ENCODE measurements at places on chromosomes 6 and 20.

- no peak for DNase-seq
Observed at GRCh38 chr6:23692184-23692583, 433.8 kb upstream of the NRSN1 start.

- no peak for DNase-seq
Observed at GRCh38 chr6:9161731-9162130, 726.4 kb upstream of the SLC35B3 start.

DNA sequence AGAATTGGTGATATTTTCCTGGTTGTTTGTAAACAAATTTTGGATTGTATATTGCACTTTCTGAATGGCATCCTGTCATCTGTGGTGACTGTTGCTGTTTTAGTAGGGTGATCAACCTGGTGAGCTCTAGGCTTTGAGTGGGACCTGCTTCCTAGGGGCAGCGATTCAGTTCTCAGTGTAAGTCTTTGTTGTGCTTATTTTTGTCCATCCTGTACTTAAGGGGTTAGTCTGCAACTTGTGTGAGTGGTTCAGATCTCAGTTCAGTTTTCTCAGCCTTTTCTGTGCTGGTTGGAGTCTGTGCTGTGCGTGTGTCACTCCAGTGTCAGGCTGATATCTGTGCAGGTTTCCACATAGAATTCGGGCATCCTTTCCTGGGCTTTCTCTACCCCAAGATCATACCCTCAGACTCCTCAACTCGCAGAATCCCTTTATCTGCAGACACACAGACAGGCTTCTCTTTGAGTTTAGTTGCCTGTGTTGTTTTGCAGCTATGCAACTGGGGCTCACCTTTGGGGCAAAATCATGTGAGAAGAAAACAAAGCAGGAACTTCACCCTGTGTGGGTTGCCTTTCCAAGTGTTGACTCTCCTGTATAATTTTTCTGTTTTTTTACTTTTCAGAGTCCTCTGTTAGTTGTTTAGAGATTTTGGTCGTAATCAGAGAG lies 177.7 kb downstream of the FARS2 start:
- DNase-seq, result no peak

GRCh38 chr6:4153514-4153985 lies 18.2 kb upstream of the ECI2 start:
- no peak for DNase-seq

GRCh38 chr6:170062209-170062914 lies 228.5 kb downstream of the DLL1 start:
- DNase-seq, result no peak

DNA sequence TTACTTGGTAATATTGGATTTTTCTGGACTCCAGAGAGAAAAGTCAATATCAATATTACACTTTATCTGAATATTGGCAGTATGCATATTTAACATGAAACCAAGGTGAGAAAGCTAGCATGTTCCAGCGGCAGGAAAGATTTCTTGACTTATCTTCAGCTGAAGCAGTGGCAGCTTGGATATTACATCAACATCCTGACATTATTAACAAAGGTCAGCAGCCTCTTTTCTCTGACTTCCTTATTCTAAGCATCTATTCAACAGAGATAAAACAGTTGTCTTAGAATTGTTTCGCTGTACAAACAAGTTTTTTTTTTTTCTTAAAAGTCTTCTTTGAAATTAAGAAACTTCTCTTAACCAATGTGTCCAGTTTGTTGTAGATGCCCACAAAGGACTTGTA lies 11.8 kb downstream of the DCBLD1 start:
- no peak for DNase-seq

DNA sequence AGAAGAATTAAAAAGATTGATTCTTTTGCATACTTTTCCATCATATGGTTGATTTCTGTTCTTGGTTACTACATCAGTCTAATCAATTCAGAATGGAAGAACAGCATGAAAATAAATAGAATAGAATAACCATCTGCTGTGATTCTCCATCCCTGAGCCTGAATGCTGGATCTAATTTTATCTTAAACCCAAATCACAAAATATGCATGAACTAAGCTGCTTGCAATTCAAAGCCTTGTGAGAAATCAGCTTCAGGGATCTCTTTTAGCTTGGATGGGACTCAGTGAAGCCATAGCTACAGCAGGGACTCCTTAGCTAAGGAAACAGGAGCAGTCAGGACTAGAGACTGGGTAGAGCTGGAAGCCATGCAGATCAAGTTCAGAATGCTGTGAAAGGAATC lies 74.1 kb downstream of the TPBG start:
- no peak for DNase-seq

DNA sequence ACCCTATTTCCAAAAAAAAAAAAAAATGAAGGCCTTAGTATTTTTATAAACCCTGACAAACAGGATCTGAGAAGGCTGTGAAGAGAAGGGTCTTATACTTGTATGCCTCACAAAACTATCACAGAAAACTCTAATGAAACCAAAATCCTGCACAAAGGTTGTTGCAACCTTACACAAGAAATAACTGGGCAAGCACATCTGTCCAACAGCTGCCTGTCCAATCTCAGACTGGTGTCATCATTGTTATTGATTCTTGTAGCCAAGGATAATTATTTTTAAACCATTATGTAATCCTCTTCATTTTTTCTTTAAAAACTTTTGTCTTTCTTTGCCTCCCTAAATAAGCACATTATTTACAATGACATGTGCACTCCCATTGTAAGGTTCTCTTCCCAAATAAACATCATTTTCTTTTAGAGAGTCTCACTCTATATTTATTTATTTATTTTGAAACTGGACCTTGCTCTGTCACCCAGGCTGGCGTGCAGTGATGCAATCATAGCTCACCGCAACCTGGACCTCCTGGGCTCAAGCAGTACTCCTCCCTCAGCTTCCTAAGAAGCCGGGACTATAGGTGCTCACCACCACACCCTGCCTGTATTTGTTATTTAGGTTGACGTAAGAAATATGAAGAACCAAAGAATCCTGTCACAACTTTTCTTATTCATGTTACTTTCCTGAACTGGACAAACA lies 697.1 kb downstream of the DOK5 start:
- no peak for DNase-seq

- no peak for DNase-seq
Observed at GRCh38 chr20:7943891-7944290, 3.6 kb upstream of the HAO1 start.

- DNase-seq, result no peak
Observed at GRCh38 chr6:87333033-87333432, 4.0 kb upstream of the GJB7 start.

DNA sequence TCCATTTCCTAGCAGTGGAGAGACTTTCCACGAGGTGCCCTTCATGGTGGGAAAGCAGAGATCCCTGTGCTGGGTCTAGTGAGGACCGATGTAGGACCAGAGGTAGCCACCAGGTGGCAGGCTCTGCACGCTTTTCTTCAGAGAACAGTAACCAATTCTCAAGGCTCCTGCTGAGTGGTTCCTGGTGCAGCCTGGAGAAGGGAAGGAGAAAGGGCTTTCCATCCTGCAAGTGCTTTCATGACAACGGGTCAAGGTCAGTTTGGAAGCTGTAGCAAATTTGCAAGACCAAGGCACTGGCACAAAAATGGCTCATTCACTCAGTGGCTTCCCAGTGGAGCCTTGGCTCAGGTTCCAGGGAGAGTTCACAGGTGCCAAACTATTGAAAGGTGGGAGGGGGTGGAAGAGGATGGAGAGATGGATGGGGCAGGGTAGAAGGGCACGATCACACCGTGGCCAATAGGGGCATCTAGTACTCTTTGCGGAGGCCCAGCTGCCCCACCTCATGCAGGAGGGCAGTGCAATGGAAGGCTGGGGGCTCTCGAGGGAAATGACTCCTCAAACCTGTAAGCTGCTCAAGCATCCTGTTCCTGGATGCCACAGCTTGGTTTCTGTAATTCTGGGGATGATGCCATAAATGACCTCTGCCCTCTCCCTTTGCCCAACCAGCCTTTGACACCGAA lies 25.5 kb upstream of the KCNK16 start:
- peak; percentile 39 for DNase-seq

- DNase-seq, result peak; percentile 47
Observed at GRCh38 chr20:44198872-44199271, 11.7 kb downstream of the OSER1 start.

- no peak for DNase-seq
Observed at GRCh38 chr20:2771631-2772080, 28.8 kb downstream of the CPXM1 start.

DNA sequence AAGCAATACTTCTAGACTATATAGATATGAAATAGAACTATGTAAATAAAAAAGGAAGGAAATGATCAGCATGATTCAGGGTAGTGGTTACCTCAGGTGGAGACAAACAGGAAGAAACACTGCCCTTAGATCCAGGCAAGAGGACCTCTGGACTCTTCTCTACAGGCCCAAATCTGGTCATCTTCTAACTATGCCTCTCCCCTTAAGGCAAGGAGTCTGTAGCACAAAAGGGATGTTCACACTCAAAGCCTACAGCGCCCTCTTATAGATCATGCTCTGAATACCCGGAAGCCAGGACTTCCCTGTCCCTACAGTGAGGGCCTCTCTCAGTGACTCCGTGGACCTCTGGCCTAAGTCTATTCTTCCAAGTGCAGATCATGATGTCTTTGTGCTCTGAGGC lies 30.4 kb upstream of the HIVEP2 start:
- no peak for DNase-seq

DNA sequence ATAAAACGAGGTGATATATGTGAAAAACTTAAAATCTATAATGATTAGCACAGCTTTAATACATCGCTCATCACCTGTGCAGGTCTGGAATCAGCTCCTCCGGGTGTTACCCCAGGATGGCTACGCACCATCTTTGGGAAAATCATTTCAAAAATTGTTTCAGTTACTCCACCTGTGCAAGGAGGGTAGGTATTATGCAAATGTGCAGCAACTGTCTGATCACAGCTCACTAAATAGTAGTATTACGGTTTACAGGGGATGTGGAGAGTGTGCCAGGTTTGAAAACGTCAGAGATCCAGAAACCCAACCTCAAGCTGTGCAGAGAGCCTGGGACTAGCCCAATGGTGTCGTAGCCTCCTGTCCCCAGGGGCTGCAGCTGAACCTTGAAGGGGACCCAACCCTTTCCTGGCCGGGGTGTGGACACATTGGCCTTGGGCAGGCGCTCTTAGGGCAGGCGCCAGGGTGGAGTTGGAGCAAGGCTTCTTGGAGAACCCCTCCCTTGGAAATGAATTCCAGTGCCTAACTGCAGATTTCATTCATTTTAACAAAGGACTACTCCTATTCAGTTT lies 24.2 kb upstream of the SGK1 start:
- no peak for DNase-seq

GRCh38 chr6:25487012-25487411 lies 165.0 kb upstream of the SCGN start:
- DNase-seq, result no peak

DNA sequence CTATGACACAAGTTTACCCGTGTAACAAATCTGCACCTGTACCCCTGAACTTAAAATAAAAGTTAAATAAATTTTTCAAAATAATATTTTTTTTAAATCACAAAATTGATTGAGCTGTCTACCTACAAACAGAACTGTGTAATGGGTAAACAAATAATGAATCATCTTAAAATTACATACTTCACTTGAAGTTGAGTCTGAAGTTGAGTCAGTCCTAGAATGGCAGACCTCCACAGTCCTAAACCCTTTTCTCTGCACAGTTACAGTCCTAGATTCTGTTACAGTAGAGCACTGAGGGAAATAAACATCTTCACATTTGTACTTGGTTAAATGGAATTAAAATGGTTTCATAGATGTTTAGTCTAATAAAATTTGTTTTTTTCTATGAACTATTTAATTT lies 880.8 kb downstream of the PHF3 start:
- no peak for DNase-seq

DNA sequence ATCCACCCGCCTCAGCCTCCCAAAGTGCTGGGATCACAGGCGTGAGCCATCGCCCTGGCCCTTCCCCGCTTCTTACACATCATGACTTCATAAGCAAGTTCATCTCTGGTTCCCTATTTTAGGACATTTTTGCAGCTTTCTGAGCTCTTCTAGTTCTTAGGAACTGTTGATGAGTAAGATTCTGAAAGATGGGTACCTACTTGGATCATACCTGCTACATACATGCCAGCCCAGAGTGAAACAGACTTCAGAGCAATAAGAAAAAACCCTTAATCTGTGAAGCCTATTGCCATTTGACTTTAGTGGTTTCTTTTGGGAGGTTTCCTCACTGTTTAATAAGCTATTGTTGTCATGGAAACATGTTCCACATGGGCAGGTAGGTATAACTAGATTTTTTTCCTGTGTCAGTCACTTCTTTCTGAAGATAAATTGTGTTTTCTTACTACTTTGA lies 27.9 kb upstream of the TMEM217 start:
- DNase-seq, result no peak

GRCh38 chr6:125544819-125545218 lies 204.6 kb upstream of the HEY2 start:
- DNase-seq, result no peak

- peak; percentile 39 for DNase-seq
Observed at GRCh38 chr6:36033935-36034334, 6.3 kb downstream of the MAPK14 start.
